Osteoblast (primary cell): ENCODE measurements at places on chromosomes 12 and 14. TPM values are rescaled to one million over a fixed set of nuclear protein-coding genes. Genes with fewer than 3 reads are reported as not detected.

B4GALNT3 gene
- 0.29 and 0.36 TPM in 2 replicates for total RNA-seq

- no peak for DNase-seq
- H3K4me3 ChIP-seq, result no peak overlapping the region
- H3K27ac ChIP-seq, result no peak overlapping the region
Observed at GRCh38 chr12:67315661-67316060, 46.5 kb downstream of the CAND1 start.

GRCh38 chr12:64585104-64585503 lies 25.2 kb upstream of the RASSF3 start:
- DNase-seq, result no peak
- H3K36me3 ChIP-seq, result no peaks in the 10 kb centered on the region
- no peak overlapping the region for H3K4me3 ChIP-seq
- H3K4me1 ChIP-seq, result no peaks in the 10 kb centered on the region
- peaks cover 20% of the 10 kb centered on the region for H3K27me3 ChIP-seq

OAS1 gene
- 0.59 and 3.6 TPM in 2 replicates for total RNA-seq

MDGA2 gene
- not detected in 2 replicates for total RNA-seq

DNA sequence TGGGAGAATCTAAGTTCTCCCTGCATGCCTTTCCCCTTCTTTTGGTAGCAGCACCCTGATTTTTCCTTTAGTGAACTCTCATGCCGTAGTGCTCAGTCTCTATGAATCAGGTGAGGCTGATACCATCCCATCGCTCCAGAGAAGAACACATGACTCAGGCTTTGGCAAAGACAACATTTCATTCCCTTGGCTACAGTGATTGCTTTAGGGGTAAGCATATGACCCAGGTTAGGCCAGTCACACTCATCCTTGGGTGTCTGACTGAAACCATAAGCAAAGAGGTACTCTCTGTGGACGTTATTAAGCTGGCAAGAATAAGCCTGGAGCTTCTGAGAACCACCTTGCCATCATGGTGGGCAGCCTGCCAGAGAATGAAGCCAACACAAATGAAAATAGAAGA lies 141.8 kb downstream of the MYRFL start:
- no peaks in the 10 kb centered on the region for H3K36me3 ChIP-seq
- H3K4me1 ChIP-seq, result peaks cover 9% of the 10 kb centered on the region
- H3K27ac ChIP-seq, result no peak overlapping the region
- H3K27me3 ChIP-seq, result no peaks in the 10 kb centered on the region
- H3K4me3 ChIP-seq, result no peak overlapping the region

GRCh38 chr12:49195736-49196135 lies 6.9 kb upstream of the TUBA1A start:
- no peak overlapping the region for H3K4me3 ChIP-seq
- H3K27ac ChIP-seq, result no peak overlapping the region
- no peak for DNase-seq
- peaks cover 15% of the 10 kb centered on the region for H3K4me1 ChIP-seq
- H3K27me3 ChIP-seq, result no peaks in the 10 kb centered on the region

LHX5 gene
- not detected in 2 replicates for total RNA-seq
